ENCODE measurements at places on chromosomes 1 and 21.

- no peak for DNase-seq
Observed at GRCh38 chr1:50488356-50488755, 65.1 kb upstream of the DMRTA2 start.

- no peak for DNase-seq
Observed at GRCh38 chr1:2597441-2598328, 11.1 kb downstream of the PRXL2B start.

DNA sequence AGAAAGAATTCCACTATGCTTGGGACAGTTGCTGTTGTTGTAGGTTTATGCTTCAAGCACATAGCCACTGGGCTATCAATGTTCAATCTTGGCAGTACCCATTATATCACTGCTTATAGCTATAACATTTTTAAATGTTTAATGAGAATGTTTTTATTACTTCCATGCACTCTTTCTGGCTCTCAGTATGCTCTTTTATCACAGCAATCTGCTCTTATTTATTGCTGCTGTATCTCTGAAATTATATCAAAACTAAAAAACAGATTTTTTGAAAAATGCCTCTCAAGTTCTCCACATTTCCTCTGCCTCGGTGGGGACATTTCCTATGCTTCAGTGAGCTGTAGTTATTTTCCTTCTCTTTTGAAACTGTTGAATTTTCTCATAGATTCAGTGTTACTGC lies 5.4 kb upstream of the SGIP1 start:
- no peak for DNase-seq

DNA sequence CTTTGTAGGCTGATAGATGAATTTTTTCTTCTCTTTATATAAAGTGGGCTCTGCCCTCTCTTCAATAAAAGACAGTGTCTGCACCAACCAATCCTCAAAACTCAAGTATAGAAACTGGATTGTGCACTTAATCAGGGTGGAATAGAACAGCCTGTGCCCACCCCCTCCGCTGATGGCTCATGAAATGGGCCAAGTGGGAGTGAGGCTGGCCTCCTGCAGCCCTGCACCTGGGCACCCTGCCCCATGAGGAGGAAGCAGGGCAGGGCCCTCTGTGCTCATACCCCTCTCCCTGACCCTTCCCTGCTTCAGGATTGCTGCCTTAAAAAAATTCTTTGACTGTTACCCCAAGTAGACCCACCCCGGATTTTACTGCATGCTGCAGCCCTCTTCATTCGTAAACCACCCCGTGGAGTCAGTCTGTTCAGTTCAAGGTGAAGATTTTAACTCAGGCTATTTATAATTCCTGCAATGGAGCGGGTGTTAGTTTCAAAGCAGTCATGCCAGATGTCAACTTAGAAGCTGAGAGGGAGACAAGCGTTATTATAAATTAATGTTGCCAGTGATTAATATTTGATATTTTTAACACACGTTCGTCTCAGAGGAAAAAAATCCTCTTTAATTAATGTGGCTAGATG lies 15.8 kb downstream of the PROK1 start:
- no peak for DNase-seq

- peak; percentile 62 for DNase-seq
Observed at GRCh38 chr1:17865912-17866739, 111.0 kb downstream of the ACTL8 start.

GRCh38 chr1:187665483-187665882 lies 836.7 kb downstream of the PLA2G4A start:
- no peak for DNase-seq
